Activated naive CD8-positive, alpha-beta T cell treated with anti-CD3 and anti-CD28 coated beads, Interleukin-2, amount 10 ng/mL, durations not matched to agents 7 days and 5 days (primary cell): ENCODE measurements at places on chromosomes 2 and 18.
A peak's percentile ranks its signal among the peaks of the same experiment; 100 is the strongest.

DNA sequence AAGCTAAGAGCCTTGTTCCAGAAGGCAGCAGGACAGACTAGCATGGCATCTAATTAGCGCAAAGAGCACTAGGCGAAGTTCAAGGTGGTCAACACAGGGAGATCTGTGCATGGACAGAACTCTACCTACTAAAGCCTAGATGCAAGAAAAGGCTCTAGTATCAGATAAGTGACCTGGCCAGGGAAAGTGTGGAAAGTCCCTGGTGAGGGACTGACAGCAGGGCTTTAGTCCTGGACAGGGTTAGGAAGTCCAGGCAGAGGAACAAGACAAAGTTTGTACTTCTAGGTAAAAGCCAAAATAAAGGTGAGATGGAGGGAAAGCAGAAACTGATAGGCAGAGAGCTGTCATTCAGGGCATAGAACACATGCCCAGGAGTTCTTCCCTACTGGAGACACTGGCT lies 45.0 kb upstream of the PCBP1 start:
- no peak for DNase-seq
- peak overlapping the region; percentile 75 for H3K4me3 ChIP-seq
- peaks cover 57% of the 10 kb centered on the region for H3K4me1 ChIP-seq
- peak overlapping the region; percentile 94 for H3K27ac ChIP-seq

- H3K4me1 ChIP-seq, result no peaks in the 10 kb centered on the region
- H3K4me3 ChIP-seq, result no peak overlapping the region
- H3K36me3 ChIP-seq, result no peaks in the 10 kb centered on the region
- H3K27ac ChIP-seq, result no peak overlapping the region
Observed at GRCh38 chr2:160039166-160039903, 23.1 kb downstream of the PLA2R1 start.

DNA sequence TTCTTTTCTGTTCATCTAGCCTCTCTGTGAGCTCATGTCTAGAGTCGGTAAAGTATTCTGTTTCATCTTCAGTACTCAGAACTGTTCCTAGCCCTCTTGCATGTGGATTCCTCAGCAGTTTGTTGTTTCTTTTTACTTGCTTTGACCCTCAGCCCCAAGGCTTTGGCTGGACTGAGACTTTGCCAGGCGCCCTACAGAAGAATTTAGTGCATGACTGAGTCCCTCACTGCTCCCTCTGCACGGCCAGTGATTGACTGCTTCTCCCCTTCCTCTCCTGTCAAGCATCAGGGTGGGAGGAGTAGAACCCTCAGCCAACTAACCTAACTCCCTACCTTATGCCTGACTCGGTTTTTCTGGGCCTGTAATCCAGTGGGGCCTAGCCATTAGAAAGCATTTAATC lies 109.8 kb downstream of the ESCO1 start:
- no peak for DNase-seq
- no peak overlapping the region for H3K4me3 ChIP-seq
- no peak overlapping the region for H3K27ac ChIP-seq
- no peaks in the 10 kb centered on the region for H3K4me1 ChIP-seq

GRCh38 chr2:73232403-73233153 lies 461 bp downstream of the PRADC1 start:
- H3K27ac ChIP-seq, result peak overlapping the region; percentile 88
- peak overlapping the region; percentile 94 for H3K4me3 ChIP-seq
- peaks cover 14% of the 10 kb centered on the region for H3K36me3 ChIP-seq
- peaks cover 32% of the 10 kb centered on the region for H3K4me1 ChIP-seq
- no peaks in the 10 kb centered on the region for H3K27me3 ChIP-seq

- DNase-seq, result no peak
- peaks cover 6% of the 10 kb centered on the region for H3K4me1 ChIP-seq
- no peaks in the 10 kb centered on the region for H3K36me3 ChIP-seq
- no peak overlapping the region for H3K27ac ChIP-seq
Observed at GRCh38 chr18:49970319-49970718, 157.0 kb upstream of the ACAA2 start.

- no peak overlapping the region for H3K4me3 ChIP-seq
- H3K4me1 ChIP-seq, result no peaks in the 10 kb centered on the region
- DNase-seq, result no peak
Observed at GRCh38 chr2:239874636-239875356, 150.3 kb downstream of the NDUFA10 start.

GRCh38 chr2:240913810-240914644 lies 7.9 kb downstream of the CROCC2 start:
- no peaks in the 10 kb centered on the region for H3K4me1 ChIP-seq
- DNase-seq, result peak; percentile 75
- H3K27ac ChIP-seq, result no peak overlapping the region
- H3K4me3 ChIP-seq, result no peak overlapping the region
- no peaks in the 10 kb centered on the region for H3K36me3 ChIP-seq

- no peaks in the 10 kb centered on the region for H3K4me1 ChIP-seq
- H3K4me3 ChIP-seq, result no peak overlapping the region
- no peaks in the 10 kb centered on the region for H3K36me3 ChIP-seq
- no peak overlapping the region for H3K27ac ChIP-seq
- H3K27me3 ChIP-seq, result peaks cover 27% of the 10 kb centered on the region
Observed at GRCh38 chr2:68994864-68995263, 18.1 kb upstream of the ANTXR1 start.

- peaks cover 57% of the 10 kb centered on the region for H3K4me1 ChIP-seq
- H3K36me3 ChIP-seq, result peaks cover 17% of the 10 kb centered on the region
- no peak for DNase-seq
- H3K4me3 ChIP-seq, result peak overlapping the region; percentile 95
Observed at GRCh38 chr2:74835831-74836674, 2.1 kb downstream of the HK2 start.

GRCh38 chr2:37500031-37500430 lies 155.6 kb downstream of the QPCT start:
- H3K36me3 ChIP-seq, result peaks cover 1% of the 10 kb centered on the region
- peaks cover 9% of the 10 kb centered on the region for H3K27me3 ChIP-seq
- no peak overlapping the region for H3K4me3 ChIP-seq
- H3K27ac ChIP-seq, result no peak overlapping the region
- H3K4me1 ChIP-seq, result no peaks in the 10 kb centered on the region
- DNase-seq, result no peak

- H3K27me3 ChIP-seq, result no peaks in the 10 kb centered on the region
- no peaks in the 10 kb centered on the region for H3K4me1 ChIP-seq
- no peak overlapping the region for H3K27ac ChIP-seq
- no peaks in the 10 kb centered on the region for H3K36me3 ChIP-seq
Observed at GRCh38 chr2:103410221-103410620, 648.4 kb downstream of the TMEM182 start.

GRCh38 chr18:70653671-70654070 lies 364.8 kb downstream of the SOCS6 start:
- H3K36me3 ChIP-seq, result peaks cover 11% of the 10 kb centered on the region
- no peaks in the 10 kb centered on the region for H3K27me3 ChIP-seq
- no peak overlapping the region for H3K4me3 ChIP-seq
- peaks cover 10% of the 10 kb centered on the region for H3K4me1 ChIP-seq

- no peak for DNase-seq
- peaks cover 19% of the 10 kb centered on the region for H3K4me1 ChIP-seq
- peaks cover 9% of the 10 kb centered on the region for H3K36me3 ChIP-seq
- peaks cover 19% of the 10 kb centered on the region for H3K27me3 ChIP-seq
- no peak overlapping the region for H3K4me3 ChIP-seq
- no peak overlapping the region for H3K27ac ChIP-seq
Observed at GRCh38 chr2:112790305-112790704, 6.0 kb upstream of the IL1A start.

DNA sequence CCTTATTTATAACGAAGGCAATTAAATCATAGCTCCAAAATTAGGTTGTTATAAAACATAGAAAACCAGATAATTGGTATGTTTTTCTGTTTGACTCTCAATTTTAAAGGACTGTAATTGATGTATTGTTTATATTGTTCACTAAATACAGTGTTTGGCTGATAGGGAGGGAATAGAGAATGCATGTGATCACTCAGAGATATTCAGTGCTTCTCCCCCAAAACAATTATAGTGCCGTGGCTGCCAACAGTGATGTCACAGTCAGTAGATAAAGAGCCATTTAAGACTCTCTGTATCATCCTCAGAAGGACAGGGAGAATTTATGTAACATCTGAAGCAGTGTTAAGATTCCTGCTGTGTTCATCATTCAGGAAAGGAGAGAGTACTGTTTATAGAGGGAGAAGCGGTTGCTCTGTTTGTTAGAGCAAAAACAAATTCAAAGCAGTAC lies 69.6 kb downstream of the PHLPP1 start:
- no peaks in the 10 kb centered on the region for H3K27me3 ChIP-seq
- peaks cover 3% of the 10 kb centered on the region for H3K36me3 ChIP-seq
- no peak for DNase-seq
- peak overlapping the region; percentile 6 for H3K27ac ChIP-seq
- H3K4me1 ChIP-seq, result peaks cover 34% of the 10 kb centered on the region

DNA sequence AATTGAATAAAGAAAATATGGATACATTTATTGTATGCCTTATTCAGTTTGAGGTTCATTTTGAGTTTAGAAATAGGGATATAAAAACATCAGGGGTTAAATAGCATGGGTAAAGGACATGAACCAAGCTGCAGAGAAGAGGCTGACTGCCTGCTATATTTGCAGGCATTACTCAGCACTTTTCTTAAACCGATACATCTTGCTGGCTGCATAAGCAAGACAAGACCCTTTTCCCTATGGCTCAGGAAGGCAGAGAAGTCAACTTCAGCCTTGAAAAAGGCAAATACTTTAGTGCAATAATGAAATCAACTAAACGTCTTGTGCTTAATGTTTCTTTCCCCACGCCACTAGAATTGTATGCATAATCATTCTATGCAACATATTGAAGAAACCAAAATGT lies 36.4 kb downstream of the SCN1A start:
- no peaks in the 10 kb centered on the region for H3K4me1 ChIP-seq
- H3K27ac ChIP-seq, result no peak overlapping the region
- H3K27me3 ChIP-seq, result peaks cover 7% of the 10 kb centered on the region
- DNase-seq, result no peak

- no peak overlapping the region for H3K4me3 ChIP-seq
- H3K27me3 ChIP-seq, result peaks cover 8% of the 10 kb centered on the region
- H3K27ac ChIP-seq, result no peak overlapping the region
- H3K4me1 ChIP-seq, result peaks cover 2% of the 10 kb centered on the region
- no peak for DNase-seq
Observed at GRCh38 chr2:167890739-167891138, 356.7 kb downstream of the STK39 start.

GRCh38 chr2:200308546-200309295 lies 2.2 kb downstream of the SPATS2L start:
- DNase-seq, result no peak
- H3K4me3 ChIP-seq, result peak overlapping the region; percentile 79
- H3K36me3 ChIP-seq, result peaks cover 14% of the 10 kb centered on the region
- peaks cover 26% of the 10 kb centered on the region for H3K4me1 ChIP-seq
- no peak overlapping the region for H3K27ac ChIP-seq

DNA sequence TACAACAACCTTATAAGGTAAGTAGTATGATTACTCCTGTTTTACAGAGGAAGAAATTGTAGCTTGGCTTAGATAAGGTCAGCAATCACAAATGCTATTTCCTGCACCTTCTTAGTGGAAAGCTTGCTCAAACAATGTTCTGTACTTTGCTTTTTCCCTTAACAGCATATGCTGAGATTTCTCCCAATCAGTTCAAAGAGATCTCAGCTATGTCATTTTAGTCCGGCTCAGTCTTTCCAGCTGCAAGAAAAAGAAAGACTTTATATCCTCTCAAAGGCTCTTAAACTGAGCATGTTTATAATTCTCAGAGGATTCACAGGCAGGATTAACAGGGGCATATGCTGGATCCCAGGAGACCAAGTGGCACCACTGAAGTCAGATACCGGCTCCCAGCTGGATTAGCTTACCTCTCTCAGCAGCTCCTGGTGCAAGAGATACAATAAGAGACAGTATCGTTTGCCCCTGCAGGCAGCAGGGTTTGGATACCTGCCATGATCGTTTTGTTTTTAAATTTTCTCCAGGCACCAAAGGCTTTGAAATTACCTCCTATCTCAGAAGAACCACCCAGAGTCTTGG lies 29.5 kb downstream of the KIAA2012 start:
- H3K4me1 ChIP-seq, result peaks cover 4% of the 10 kb centered on the region
- H3K36me3 ChIP-seq, result no peaks in the 10 kb centered on the region
- no peak overlapping the region for H3K4me3 ChIP-seq

DNA sequence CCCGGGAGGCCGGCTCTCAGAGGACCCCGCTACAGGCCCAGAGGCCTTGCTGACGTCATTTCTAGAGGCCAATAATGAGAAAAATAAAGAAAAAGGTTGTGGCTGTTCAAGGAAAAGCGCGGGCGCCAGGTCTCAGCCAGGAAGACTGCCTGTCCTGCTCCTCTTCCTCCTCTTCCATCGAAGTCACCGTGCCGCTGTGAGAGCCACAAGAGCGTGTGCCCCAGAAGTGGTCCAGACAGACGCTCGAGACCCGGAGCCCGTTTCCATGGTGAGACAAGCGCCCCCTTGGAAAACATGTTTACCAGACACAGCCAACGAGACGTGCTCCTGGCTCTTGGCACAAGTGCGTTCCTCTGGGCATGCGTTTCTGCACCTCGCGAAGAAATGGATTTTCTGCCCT lies 210.5 kb downstream of the HDAC4 start:
- peaks cover 24% of the 10 kb centered on the region for H3K36me3 ChIP-seq
- H3K4me3 ChIP-seq, result no peak overlapping the region
- no peaks in the 10 kb centered on the region for H3K27me3 ChIP-seq
- peak; percentile 13 for DNase-seq
- H3K4me1 ChIP-seq, result no peaks in the 10 kb centered on the region

DNA sequence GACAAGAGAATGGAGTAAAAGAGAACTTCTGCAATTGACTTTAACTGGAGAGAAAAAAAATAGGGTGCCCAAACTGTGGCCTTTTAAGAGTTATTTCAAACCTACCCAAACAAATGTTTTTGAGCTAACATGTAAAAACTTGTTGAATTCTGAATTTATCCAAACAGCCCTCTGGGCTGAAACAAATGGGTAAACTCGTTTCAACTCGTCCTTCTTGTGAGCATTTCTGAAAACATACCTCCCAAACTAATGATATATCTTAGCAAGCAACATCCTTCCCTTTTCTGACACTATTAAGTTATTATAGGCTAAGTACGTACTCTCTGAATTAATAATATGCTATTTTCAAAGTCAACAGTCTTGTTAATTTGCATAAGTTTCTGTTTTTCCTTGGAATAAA lies 793.0 kb upstream of the ACVR2A start:
- no peak overlapping the region for H3K27ac ChIP-seq
- H3K27me3 ChIP-seq, result peaks cover 7% of the 10 kb centered on the region
- H3K4me3 ChIP-seq, result no peak overlapping the region

GRCh38 chr2:32824070-32824809 lies 122.5 kb upstream of the LTBP1 start:
- no peak for DNase-seq
- no peak overlapping the region for H3K27ac ChIP-seq
- H3K27me3 ChIP-seq, result no peaks in the 10 kb centered on the region
- H3K4me1 ChIP-seq, result no peaks in the 10 kb centered on the region
- H3K4me3 ChIP-seq, result no peak overlapping the region

- peaks cover 1% of the 10 kb centered on the region for H3K4me1 ChIP-seq
- H3K36me3 ChIP-seq, result no peaks in the 10 kb centered on the region
- no peaks in the 10 kb centered on the region for H3K27me3 ChIP-seq
- DNase-seq, result no peak
- H3K27ac ChIP-seq, result no peak overlapping the region
Observed at GRCh38 chr2:29053223-29053622, 21.1 kb downstream of the PCARE start.

- peaks cover 2% of the 10 kb centered on the region for H3K27me3 ChIP-seq
- H3K27ac ChIP-seq, result no peak overlapping the region
- no peak overlapping the region for H3K4me3 ChIP-seq
- H3K4me1 ChIP-seq, result peaks cover 15% of the 10 kb centered on the region
Observed at GRCh38 chr2:156380117-156380645, 47.7 kb upstream of the NR4A2 start.

- peaks cover 15% of the 10 kb centered on the region for H3K4me1 ChIP-seq
- no peak overlapping the region for H3K4me3 ChIP-seq
- no peak for DNase-seq
- H3K27ac ChIP-seq, result no peak overlapping the region
- H3K36me3 ChIP-seq, result peaks cover 3% of the 10 kb centered on the region
Observed at GRCh38 chr2:99822474-99823207, 319.7 kb downstream of the AFF3 start.

- no peaks in the 10 kb centered on the region for H3K36me3 ChIP-seq
- no peak overlapping the region for H3K4me3 ChIP-seq
- H3K27me3 ChIP-seq, result peaks cover 6% of the 10 kb centered on the region
- no peak overlapping the region for H3K27ac ChIP-seq
- DNase-seq, result no peak
Observed at GRCh38 chr2:217853301-217853881, 149.4 kb downstream of the TNS1 start.
